RWPE1 (cell line): ENCODE measurements at places on chromosomes 3 and 15.
A peak's percentile ranks its signal among the peaks of the same experiment; 100 is the strongest.

GRCh38 chr3:151926956-151927355 lies 53.5 kb downstream of the SUCNR1 start:
- DNase-seq: peak; percentile 50

GRCh38 chr15:83652626-83653204 lies 1.2 kb upstream of the ADAMTSL3 start:
- DNase-seq: no peak

- no peak for DNase-seq
These were observed 130.2 kb upstream of the ATP2B2 start for GRCh38 chr3:10635446-10636076.

GRCh38 chr3:171415070-171415469 lies 45.1 kb downstream of the TNIK start:
- DNase-seq: peak; percentile 67

- no peak for DNase-seq
These were observed 299.8 kb downstream of the KBTBD8 start for GRCh38 chr3:67297715-67298475.

GRCh38 chr15:49946681-49947080 lies 172.4 kb downstream of the ATP8B4 start:
- no peak for DNase-seq
